Activated CD4-positive, alpha-beta T cell treated with anti-CD3 and anti-CD28 coated beads, Interleukin-2, amount 50 U/mL, for 48 hours (primary cell): ENCODE measurements at places on chromosomes 5 and 9.

DNA sequence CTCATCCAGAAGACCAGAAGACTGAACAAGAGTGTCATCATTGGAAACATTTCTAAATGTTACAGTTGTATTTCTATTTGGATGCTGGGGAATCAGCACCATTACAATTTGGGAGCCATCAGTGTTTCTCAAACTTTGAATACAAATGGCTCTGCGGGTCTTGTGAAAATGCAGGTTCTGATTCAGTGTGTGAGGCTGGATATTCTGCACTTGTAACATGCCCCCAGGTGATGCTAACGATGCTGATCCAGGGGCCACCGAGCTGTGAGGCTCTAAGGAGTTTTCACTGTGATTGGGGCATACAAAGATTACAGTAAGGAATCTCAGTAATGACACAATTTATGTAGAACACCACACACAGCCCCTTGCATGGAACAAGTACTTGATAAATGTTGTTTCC is 167.7 kb downstream of the ACTL7B start:
- DNase-seq = no peak

DNA sequence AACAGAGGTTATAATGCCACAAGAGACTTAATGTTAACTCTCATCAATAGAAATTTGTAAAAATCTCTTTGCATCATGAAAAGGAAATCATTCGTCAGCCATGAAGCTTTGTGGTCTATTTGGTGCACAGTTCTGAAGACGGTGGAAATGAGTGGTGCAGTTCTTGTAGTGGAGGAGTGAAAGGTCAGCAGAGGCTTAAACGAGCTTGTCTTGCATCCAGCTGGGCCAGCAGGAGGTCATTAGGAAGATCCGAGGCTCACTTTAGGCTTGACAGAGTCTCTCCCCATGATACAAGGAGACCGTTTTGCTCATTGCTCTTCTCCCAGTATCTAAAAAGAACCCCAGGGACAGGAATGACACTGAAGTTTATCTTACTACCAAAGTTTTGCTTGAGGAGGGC is 440.8 kb downstream of the BNC2 start:
- no peak for DNase-seq

DNA sequence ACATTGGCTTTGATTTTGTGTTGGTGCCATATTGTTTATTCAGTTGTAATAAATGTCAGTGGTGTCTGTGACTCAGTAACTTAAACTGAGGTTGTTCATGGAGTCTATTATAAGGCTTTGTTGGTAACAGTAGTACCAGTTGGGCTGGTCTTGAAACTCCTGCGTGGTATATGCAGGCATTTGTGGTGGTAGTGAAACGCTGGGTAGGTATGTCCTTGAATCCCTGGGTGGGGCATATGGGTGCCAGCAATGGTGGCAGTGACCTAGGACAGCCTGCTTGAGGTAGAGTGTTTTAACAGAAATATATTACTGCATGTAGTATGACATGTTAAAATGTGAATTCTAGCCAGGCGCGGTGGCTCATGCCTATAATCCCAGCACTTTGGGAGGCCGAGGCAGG is 1058.5 kb upstream of the SEMA6A start:
- no peak for DNase-seq

GRCh38 chr5:172776235-172776594 is 5.2 kb upstream of the DUSP1 start:
- DNase-seq = no peak

DNA sequence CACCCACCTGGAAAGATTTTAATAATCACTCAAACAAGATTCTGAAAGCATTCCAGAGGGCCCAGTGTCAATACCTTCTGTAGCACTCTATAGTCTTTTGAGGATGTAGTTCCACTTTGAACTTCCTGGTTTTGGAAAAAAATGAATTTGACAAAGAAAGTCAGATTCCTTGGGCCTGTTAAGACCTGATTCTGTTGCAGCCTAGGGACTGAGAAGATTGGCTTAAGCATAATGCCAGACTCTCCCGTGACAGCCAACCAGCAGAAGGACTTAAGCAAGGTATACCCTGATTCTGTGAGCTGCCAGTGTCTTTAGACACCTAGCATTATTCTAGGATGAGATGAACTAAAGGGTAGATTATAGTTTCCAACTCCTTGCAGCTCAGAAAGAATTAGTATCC is 6.8 kb downstream of the SPINK5 start:
- no peak for DNase-seq
